ENCODE measurements at places on chromosomes 2 and 18.

- no peak for DNase-seq
These were observed 479.7 kb upstream of the ID2 start for GRCh38 chr2:8202132-8202531.

GRCh38 chr2:17182399-17182798 lies 335.8 kb downstream of the RAD51AP2 start:
- DNase-seq = no peak

GRCh38 chr2:12804091-12804856 lies 87.5 kb downstream of the TRIB2 start:
- no peak for DNase-seq

DNA sequence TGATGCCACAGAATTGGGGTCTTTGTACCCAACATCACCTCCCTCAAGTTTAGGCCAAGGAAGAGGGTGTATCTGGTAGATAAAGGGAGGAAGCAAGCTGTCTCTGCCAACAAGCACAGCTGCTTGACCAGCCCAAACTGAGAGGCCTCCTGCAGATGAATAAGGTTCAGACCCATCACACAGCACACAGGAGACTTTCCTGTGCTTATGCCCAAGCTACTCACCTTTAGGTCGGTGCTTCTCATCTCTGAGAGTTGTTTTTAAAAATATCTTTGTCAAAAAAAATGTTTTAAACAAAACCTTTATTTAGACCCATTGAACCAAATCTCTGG lies 24.7 kb upstream of the SP3 start:
- no peak for DNase-seq

DNA sequence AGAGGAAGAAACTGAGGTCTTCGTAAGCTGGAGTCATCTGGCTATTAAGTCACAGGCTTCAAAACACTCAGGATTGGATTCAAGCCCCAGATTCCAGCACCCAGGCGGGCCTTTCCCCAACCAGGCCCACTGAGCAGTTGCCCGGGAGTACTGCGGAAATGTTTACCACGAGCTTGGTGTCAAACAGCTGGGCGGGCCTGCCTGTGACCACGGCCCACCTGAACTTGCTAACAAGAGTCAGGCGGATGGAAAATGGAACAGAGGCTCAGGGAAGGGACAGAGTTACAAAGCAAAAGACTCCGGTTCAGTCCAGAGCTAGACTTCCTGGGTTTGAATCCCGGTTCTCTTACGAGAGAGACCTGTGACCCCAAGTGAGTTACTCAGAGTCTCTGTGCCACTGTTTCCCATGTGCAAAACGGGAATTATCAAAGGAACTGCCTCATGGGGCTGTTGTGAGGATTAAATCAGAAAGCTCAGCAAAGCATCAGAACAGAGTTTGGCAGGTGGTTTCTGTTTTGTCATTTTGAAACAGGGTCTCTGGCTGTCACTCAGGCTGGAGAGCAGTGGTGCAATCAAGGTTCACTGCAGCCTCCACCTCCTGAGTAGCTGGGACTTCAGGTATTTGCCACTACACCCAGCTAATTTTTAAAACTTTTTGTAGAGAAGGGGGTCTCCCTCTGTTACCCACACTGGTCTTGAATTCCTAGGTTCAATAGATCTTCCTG lies 49.0 kb upstream of the TFCP2L1 start:
- DNase-seq = no peak

GRCh38 chr2:130756053-130756873 lies 923 bp downstream of the AMER3 start:
- DNase-seq = peak; percentile 31

- DNase-seq = no peak
These were observed 42.7 kb upstream of the GORASP2 start for GRCh38 chr2:170886386-170886785.

DNA sequence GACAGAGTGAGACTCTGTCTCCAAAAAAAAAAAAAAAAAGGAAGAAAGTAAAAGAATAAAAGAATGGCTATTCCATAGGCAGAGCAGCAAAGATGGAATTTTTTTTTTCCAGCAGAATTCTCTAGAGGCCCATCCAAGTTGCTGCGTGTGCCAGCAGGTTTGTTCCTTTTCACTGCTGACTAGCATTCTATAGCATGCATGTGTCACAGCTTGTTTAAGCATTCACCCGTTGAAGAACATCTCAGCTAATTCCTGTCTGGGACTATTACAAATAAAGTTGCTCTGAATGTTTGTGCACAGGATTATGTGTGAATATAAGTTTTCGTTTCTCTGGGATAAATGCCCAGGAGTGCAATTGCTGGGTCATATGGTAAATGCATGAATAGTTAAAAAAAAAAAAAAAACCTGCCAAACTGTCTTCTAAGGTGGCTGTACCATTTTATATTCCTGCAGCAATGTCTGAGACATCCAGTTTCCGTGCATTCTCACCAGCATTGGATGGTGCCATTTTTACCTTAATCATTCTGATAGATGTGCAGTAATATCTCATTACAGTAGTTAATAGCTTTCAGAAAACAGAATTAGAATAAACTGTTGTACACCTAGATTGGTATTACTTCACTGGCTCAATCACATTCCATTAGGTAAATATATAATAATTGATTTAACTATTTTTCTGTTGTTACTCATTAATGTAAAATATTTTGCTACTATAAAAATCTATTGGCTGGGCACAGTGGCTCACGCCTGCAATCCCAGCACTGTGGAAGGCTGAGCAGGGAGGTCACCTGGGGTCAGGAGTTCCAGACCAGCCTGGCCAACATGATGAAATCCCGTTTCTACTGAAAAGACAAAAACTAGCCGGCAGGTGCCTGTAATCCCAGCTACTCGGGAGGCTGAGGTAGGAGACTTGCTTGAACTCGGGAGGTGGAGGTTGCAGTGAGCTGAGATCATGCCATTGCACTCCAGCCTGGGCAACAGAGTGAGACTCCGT lies 47.5 kb upstream of the ASAP2 start:
- no peak for DNase-seq

- DNase-seq = no peak
These were observed 101.6 kb upstream of the ITPRID2 start for GRCh38 chr2:181789827-181790448.

GRCh38 chr2:4420032-4420431 lies 716.7 kb downstream of the DCDC2C start:
- no peak for DNase-seq

DNA sequence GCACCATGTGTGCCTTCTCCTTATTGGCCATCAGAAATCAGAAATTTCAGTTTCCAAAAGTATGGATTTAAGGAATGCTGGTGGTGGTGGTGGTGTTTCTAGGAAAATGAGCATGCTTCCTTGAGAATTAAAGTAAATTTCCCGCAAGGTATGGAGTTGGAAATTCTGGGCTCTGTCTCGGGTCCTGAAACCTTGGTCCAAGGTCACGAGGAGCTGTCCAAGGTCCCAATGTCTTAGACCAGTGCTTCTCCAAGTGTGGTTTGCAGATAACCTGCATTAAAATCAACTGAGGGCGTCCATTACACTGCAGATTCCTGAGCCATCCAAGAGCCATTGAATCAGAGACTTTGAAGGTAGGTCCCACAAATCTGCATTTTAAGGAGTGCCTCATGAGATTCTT lies 210.9 kb upstream of the PKDCC start:
- DNase-seq = peak; percentile 70

- no peak for DNase-seq
These were observed 73.6 kb downstream of the COPS8 start for GRCh38 chr2:237159006-237159911.

GRCh38 chr2:111930875-111931274 lies 32.5 kb downstream of the MERTK start:
- no peak for DNase-seq
